ENCODE measurements at places on chromosomes 3 and 15.
A peak's percentile ranks its signal among the peaks of the same experiment; 100 is the strongest.

- peak; percentile 12 for DNase-seq
Observed at GRCh38 chr3:88150371-88150770, 612 bp downstream of the C3orf38 start.

- no peak for DNase-seq
Observed at GRCh38 chr3:14890476-14890875, 56.9 kb upstream of the NR2C2 start.

- no peak for DNase-seq
Observed at GRCh38 chr3:14716591-14716990, 41.6 kb downstream of the C3orf20 start.

DNA sequence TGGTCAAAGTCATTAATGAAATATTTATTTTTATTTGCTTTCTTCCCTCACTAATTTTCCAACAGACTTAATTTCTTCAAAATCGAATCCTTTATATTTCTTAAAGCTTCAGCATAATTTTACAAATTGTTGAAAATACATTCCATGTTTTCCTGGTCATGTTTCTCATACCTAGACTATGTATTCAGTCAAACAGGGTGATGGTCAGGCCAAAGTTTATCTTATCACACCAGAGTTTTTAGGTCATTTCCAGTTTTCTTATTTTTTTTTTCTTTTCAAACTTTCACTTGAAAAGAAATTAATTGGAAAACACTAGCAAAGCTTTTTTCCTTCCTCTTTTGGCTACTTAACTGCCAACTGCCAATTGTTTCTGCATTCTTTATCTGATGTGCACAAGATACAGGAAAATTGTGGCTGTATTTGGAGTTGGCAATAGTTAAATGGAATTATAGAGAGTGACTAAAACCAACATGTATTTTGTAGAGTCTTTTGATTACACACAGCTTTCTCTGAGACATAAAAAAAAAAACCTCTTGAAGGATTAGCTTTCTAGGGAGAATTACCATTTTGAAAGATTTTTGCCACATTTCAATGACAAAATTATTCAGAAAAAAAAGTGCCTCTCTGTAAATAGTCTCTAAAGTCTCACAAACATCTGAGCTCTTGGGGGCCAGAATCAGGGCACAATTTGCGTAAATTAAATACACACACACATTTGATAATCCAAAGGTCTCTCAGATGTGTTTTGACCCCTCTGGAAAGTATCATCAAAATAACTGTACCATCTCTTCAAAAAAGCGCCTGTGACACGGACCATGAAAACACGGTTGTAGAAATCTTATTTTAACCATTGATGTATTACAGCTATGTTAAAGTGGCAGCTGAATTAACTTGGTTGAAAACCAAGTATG, 603.2 kb upstream of the KCNMB2 start:
- DNase-seq, result no peak

GRCh38 chr3:195876297-195877064, 31.9 kb downstream of the TNK2 start:
- no peak for DNase-seq

DNA sequence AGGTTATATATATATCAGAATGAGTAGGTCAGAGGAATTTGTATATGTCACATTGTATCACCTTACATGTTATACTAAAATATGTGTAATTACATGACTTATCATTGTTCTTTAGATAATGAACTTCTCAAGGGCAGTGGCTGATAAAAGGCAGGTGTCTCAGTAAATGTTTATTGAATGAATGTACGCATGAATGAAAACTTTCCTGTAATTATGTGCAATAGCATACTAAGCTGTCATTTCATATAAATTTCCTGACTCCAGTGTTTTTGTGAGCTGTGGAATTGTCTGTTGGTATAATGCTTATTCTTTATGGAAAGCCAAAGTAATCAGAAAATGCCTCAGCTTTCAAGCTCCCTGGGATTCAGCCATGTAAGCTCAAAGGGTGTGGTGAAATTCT, 4.2 kb downstream of the TBC1D23 start:
- no peak for DNase-seq

DNA sequence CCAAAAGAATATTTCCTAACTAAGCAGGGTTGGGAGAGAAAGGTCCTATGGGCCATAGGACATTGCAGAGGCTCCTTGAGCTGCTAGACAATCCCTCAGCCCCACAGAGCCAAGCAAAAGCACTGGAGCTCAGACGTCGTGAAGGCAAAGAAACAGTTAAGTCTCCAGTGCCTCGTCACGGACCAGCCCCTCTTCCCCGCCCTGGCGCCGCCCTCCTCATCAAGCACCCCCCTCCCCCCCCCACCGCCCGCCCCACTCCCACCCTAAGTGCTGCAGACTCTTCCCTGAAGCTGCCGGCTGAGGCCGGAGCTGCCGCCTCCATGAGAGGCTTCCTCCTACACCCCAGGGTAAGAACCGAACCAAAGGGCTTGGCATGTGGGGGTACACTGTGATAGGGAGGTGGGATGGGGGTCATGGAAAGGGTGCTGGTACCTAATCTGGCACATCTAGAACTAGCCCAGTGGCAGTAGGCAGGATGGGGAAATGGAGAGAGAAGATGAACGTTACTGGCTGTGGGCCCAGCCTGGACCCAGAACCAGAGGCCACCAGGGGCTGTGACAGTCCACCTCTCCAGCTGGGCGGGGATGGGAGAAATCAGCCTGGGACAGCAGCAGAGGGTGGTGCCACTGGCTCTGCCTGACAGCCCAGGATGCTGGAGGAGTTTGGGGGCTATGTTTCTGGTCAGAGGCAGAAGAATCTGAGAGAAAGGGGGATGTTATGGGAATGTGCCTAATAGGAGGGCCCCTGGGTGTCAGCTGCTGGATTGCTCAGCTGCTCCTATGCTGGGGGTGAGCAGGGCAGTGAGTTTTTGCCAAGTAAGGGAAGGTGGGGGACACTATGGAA, at the start of gene MAP1A:
Gene MAP1A, plus strand, starts transcription at position 255 of the 843 bp plus-strand sequence. CDS start 3,866 bp downstream, outside the sequence.
- DNase-seq, result no peak

DNA sequence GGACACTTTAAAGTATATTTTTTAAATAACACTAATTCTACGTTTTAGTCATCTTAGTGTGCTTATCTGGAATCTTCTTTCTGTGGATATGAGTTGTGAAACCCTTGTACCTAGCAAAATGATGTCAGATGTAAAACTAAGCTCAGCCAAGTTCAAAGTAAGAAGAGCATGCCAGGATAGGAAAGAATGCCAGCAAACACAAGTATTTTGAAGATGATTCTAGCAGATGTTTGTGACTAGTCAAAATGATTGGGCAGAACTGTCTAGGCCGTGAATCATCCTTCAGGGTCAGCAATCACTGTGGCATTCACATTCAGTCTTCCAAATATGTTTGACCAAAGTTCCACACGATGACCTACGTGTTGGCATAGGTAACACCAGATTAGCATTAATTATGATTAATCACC, 5.4 kb upstream of the PLOD2 start:
- peak; percentile 43 for DNase-seq

GRCh38 chr3:51382947-51383578, 2.0 kb upstream of the MANF start:
- no peak for DNase-seq

GRCh38 chr15:50163719-50164410, 18.1 kb upstream of the SLC27A2 start:
- DNase-seq, result no peak

DNA sequence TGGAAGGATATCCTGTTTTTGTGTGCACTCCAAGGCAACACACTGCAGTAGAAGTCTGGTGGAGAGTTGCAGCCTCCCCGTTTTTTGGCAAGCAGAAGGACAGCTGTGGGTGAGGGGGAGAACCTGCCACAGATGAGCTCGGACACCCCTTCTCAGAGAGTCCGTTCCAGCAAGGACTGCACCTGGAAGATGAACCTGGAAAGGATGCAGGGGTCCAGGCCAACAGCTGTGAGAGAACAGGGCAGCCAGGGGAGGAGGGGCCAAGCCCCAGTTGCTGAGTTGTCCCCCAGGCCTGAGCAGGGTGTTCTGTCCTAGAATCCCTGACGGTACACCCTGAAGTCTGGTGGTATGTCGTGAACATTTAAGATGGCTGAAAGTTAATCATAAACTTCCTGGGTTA, 30.2 kb downstream of the ZXDC start:
- DNase-seq, result no peak

DNA sequence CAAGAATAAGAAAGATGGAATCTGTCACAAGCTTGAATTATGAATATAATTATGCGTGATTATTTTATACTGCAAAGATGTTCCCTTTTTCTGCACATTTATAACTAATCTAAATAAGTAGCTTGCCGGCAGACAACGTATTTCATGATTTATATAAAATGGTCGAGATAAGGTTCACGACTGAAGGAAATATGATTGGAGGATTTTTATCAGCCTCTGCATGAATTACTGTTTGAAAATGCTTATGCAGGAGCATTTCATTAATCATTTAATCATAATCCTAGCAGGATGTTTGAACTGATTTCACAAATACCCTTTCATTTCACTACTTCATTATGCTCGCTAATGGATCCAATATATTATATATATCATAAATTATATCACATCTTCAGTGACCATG, 580.0 kb downstream of the FOXP1 start:
- DNase-seq, result no peak

GRCh38 chr15:46815240-46815639, 902.1 kb upstream of the SEMA6D start:
- no peak for DNase-seq
